Liver (tissue), 10 donors: ENCODE measurements at places on chromosomes 11 and 22. TPM values are rescaled to one million over a fixed set of nuclear protein-coding genes. Genes with fewer than 3 reads are reported as not detected.

The NKAPD1 gene
- 7.3 TPM for total RNA-seq

The RIBC2 gene
- 1.5 TPM for total RNA-seq

GRCh38 chr11:1473786-1474185 lies 12.8 kb downstream of the MOB2 start:
- DNase-seq = no peak
- H3K27me3 ChIP-seq = no peaks in the 10 kb centered on the region
- no peaks in the 10 kb centered on the region for H3K4me1 ChIP-seq
- no peak overlapping the region for H3K27ac ChIP-seq
- peaks cover 7% of the 10 kb centered on the region for H3K36me3 ChIP-seq

- peaks cover 16% of the 10 kb centered on the region for H3K27me3 ChIP-seq
- no peak overlapping the region for H3K27ac ChIP-seq
- no peak overlapping the region for H3K4me3 ChIP-seq
- H3K4me1 ChIP-seq = peaks cover 2% of the 10 kb centered on the region
Measured at GRCh38 chr11:124863137-124863825, 2.0 kb upstream of the ROBO3 start.

DNA sequence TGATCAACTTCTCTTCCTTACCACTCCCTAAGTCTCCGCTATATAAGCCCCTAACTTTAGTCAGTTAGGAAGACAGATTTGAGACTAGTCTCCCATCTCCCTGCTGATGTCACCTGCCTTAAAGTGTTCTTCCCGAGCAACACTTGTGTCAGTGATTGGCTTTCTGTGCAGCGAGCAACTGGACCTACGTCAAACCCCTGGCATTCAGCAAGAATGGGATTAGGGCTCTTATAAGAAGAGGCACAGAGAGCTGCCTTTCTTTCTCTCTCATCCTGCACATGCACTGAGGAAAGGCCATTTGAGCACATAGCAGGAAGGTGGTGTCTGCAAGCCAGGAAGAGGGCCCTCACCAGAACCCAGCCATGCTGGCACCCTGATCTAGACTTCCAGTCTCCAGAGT lies 116.6 kb upstream of the THY1 start:
- H3K27me3 ChIP-seq = no peaks in the 10 kb centered on the region
- no peak overlapping the region for H3K4me3 ChIP-seq
- H3K4me1 ChIP-seq = no peaks in the 10 kb centered on the region
- DNase-seq = no peak
- no peak overlapping the region for H3K27ac ChIP-seq
- H3K36me3 ChIP-seq = no peaks in the 10 kb centered on the region

The KDELR3 gene
- total RNA-seq = 12.8 TPM

DNA sequence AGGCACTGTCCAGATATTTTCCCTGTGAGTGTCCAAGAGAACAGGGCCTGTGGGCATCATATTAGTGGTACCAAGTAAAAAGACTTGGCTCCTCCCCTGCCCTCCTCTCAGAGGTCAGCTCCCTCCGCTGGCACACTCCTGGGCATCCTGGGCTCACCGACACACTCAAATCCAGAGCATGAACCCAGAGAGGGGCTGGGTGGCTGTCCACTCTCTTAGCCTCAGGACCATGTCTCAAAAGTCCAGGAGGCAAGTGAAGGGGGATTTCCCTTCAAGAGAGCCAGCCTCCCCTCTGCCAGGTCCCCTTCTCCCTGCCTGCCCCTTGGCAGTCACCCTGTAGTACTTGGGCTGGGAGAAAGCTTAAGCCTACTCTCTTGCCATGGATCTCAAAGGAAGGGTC lies 10.3 kb downstream of the BCL9L start:
- no peaks in the 10 kb centered on the region for H3K27me3 ChIP-seq
- no peaks in the 10 kb centered on the region for H3K36me3 ChIP-seq
- DNase-seq = no peak
- H3K27ac ChIP-seq = peak overlapping the region; percentile 94
- peaks cover 37% of the 10 kb centered on the region for H3K4me1 ChIP-seq

GRCh38 chr22:38454353-38455075 lies 485 bp downstream of the KCNJ4 start:
- H3K4me1 ChIP-seq = no peaks in the 10 kb centered on the region
- H3K36me3 ChIP-seq = no peaks in the 10 kb centered on the region
- H3K4me3 ChIP-seq = peak overlapping the region; percentile 49
- H3K27ac ChIP-seq = no peak overlapping the region
- H3K27me3 ChIP-seq = no peaks in the 10 kb centered on the region
- DNase-seq = no peak

The TKFC gene
- total RNA-seq = 47.7 TPM

DNA sequence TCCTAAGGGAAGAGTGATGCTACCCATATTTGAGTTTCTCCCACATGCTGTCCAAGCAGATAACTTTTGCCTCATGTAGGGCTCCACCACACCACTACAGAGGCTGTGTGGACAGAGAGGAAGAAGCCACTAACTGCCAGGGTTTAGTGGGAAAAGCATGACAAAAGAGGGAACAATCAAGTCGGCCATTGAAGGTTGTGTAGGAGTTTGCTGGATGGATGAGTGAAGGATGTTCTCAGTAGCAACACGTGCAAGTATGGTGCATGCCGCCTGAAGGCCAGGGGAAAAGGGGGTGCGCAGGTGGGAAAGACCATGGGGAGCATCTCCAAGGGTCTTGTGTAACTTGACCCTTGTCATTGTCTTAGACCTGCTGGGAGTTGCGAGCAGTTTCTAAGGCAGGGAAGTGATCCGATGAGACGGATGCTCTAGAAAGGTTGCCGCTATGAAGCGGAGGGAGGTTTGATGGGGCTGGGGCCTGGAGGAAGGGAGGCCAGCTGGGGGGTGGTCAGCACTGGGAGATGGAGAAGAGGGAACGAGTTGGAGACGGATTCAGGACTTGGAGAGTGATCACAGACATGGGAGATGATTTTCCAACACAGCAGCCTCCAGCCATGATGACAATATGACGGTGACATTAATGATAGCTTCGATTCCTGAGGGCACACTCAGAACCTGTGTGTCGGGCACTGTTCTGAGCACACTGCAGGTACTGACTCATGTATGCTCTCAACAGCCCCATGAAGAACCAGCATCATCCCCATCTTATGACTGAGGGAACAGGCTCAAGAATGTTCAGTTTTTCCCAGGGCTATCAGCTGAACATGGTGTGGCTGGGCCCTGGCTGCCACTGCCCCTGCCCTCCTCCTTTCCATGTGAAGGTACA lies 53.7 kb downstream of the CD6 start:
- no peaks in the 10 kb centered on the region for H3K36me3 ChIP-seq
- H3K27ac ChIP-seq = no peak overlapping the region
- no peak for DNase-seq
- no peak overlapping the region for H3K4me3 ChIP-seq

- no peaks in the 10 kb centered on the region for H3K27me3 ChIP-seq
- DNase-seq = peak; percentile 81
- peak overlapping the region; percentile 73 for H3K27ac ChIP-seq
- no peaks in the 10 kb centered on the region for H3K36me3 ChIP-seq
- no peak overlapping the region for H3K4me3 ChIP-seq
- H3K4me1 ChIP-seq = peaks cover 28% of the 10 kb centered on the region
Measured at GRCh38 chr22:37803195-37803638, 4.5 kb upstream of the GCAT start.

The BEST1 gene
- total RNA-seq = 1.6 TPM

- H3K4me1 ChIP-seq = no peaks in the 10 kb centered on the region
- H3K27me3 ChIP-seq = no peaks in the 10 kb centered on the region
- H3K4me3 ChIP-seq = no peak overlapping the region
- no peak overlapping the region for H3K27ac ChIP-seq
- H3K36me3 ChIP-seq = no peaks in the 10 kb centered on the region
- no peak for DNase-seq
Measured at GRCh38 chr11:9132203-9132878, 40.9 kb upstream of the SCUBE2 start.

The NELL1 gene
- total RNA-seq = not detected

- H3K36me3 ChIP-seq = no peaks in the 10 kb centered on the region
- H3K27me3 ChIP-seq = no peaks in the 10 kb centered on the region
- peaks cover 39% of the 10 kb centered on the region for H3K4me1 ChIP-seq
- H3K4me3 ChIP-seq = no peak overlapping the region
- no peak for DNase-seq
- peak overlapping the region; percentile 83 for H3K27ac ChIP-seq
Measured at GRCh38 chr22:49934160-49934890, 15.9 kb downstream of the CRELD2 start.

DNA sequence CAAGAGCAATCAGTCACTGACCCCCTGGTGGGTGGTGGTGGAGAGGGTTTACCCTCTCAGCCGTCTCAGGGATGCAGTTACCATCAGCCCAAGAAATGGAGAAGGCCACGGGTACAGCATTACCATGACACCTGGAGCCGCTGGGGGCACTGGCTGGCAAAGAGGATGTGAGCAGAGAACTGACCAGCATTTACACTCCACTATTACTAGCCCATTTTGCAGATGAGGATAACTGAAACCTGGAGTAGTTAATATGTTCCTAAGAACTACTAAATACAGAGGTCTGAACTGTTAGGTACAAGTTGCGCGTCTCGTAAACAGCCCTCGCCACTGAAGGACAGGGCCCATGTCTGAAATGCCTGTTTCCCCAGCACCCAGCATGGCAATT lies 79.0 kb downstream of the TIMP3 start:
- H3K4me3 ChIP-seq = no peak overlapping the region
- peak overlapping the region; percentile 49 for H3K27ac ChIP-seq
- no peak for DNase-seq
- no peaks in the 10 kb centered on the region for H3K27me3 ChIP-seq
- H3K4me1 ChIP-seq = no peaks in the 10 kb centered on the region

DNA sequence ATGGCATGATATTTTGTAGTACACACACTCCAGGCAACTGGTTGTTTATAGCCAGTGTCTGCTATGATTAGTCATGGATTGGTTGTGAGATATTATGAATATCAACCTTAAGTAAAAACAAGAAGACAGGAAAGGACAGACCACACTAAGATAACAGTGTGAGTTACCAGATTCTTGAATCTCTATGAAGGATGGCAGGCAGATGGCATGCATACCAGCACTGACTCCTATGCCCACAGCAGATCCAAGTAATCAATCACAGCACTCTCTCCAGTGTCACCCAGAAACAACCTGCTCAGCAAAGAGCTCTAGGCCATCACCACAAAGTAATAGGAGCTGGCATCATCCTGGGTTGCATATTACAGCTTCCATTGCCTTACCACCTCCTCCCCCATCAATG lies 116.6 kb downstream of the GALNT18 start:
- H3K27me3 ChIP-seq = no peaks in the 10 kb centered on the region
- no peak overlapping the region for H3K27ac ChIP-seq
- DNase-seq = no peak
- no peak overlapping the region for H3K4me3 ChIP-seq
- peaks cover 25% of the 10 kb centered on the region for H3K4me1 ChIP-seq
- no peaks in the 10 kb centered on the region for H3K36me3 ChIP-seq

DNA sequence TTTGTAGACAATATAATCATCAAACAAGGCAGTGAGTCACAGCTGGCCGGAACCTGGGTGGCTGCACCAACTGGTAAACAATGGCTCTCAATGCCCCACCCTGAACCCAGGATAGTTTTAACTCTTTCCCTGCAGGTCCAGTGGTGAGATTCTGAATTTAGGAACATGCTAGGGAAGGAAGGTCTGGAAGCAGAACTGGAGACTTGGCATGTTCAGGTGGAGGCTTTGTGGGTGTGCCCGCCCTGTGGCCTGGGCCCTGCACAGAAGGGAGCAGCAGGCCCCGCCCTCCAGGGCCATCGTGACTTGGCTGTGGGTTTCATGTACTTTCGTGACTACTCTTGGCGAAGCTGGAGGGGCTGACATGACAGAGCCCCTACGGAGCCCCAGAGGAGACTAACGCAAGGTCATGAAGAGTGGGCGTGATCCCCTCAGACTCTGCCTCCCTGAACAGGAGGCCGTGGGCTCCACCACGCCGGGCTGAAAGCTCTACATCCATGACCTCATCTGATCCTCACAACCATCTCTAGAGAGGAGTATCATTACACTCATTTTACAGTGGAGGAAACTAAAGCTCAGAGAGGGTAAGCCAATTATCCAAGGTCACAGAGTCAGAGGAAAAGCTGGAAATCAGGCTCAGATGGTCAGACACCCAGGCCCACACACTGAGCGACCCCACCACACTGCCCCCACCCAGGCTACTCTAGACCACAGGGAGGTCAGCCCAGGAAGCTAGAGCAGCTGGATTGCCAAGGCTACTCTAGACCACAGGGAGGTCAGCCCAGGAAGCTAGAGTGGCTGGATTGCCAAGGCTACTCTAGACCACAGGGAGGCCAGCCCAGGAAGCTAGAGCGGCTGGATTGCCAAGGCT lies 27.3 kb downstream of the MAFF start:
- H3K4me3 ChIP-seq = no peak overlapping the region
- no peaks in the 10 kb centered on the region for H3K4me1 ChIP-seq
- DNase-seq = no peak
- no peak overlapping the region for H3K27ac ChIP-seq
- peaks cover 4% of the 10 kb centered on the region for H3K36me3 ChIP-seq

The TAF6L gene
- 25.2 TPM for total RNA-seq

DNA sequence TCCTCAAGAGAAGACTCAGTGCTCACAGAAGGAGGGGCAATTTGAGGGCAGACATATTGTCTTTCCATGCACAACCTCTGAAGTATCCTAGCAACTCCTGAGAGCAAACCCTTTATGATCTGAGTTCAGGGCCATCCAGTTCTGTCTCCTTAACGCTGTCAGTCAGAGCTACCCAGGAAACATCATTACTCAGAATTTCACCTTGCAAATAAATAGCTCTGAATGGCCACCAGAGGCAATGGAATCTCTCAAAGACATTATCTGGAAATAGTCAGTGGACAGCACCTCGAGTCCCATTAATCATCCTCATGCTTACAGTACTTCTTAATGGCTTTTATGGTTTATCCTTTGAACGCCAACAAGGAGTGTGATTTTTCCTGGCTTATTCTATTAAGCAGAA lies 656.1 kb downstream of the OPCML start:
- H3K4me1 ChIP-seq = no peaks in the 10 kb centered on the region
- H3K27me3 ChIP-seq = no peaks in the 10 kb centered on the region

GRCh38 chr11:94046796-94047195 lies 25.6 kb downstream of the HEPHL1 start:
- no peak overlapping the region for H3K27ac ChIP-seq
- H3K4me3 ChIP-seq = no peak overlapping the region
- DNase-seq = no peak
- no peaks in the 10 kb centered on the region for H3K4me1 ChIP-seq
